NCI-H1436 treated with DMSO at 0.1 percent for 48 hours (cell line): ENCODE measurements at places on chromosomes 4 and X.

DNA sequence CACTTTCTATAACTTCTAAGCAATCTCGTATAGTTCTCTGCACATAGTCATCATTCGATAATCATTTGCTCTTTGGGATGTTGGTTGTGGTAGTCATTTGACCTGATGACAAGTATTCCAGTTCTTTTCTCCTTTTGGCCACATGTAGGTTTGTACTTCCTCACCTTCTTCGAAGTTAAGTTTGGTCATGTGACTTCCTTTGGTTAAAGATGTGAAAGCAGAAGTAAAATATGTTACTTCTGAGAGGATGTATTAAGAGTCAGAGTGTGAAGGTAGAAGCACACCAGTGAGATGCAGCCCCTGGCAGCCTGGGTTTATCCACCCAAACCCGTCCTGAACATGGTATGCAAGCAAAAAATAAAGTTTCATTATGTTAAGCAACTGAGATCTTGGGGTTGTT, 48.9 kb upstream of the ZNF518B start:
- no peak for DNase-seq

DNA sequence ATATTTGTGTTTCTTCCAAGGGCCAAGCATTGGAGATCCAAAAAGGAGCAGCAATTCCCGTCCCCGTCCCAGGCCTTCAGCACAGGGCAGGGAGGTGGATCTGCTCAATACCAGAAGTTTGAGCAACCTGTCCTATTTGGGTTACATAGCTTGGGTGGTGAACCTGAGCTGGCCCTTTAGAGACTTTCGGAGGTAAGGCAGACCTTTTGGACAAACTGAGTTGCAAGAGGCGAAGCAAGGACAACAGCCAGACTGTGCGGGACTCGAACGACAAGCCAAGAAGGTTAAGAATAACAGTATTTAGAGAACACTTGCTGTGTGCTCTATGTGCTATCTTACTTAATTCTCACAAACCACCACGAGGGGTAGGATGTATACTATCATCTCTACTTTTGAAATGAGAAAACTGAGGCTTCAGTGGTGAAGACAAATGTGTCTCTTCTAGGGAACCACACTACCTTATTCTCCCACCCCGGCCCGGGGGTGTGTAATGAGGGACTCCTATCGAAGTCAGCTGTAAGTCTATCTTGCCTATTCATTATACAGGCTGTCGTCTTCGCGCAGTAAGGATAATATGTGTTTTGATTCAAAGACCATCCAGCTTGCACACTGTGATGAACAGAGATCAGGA, 1.3 kb downstream of the NOP14 start:
- no peak for DNase-seq

DNA sequence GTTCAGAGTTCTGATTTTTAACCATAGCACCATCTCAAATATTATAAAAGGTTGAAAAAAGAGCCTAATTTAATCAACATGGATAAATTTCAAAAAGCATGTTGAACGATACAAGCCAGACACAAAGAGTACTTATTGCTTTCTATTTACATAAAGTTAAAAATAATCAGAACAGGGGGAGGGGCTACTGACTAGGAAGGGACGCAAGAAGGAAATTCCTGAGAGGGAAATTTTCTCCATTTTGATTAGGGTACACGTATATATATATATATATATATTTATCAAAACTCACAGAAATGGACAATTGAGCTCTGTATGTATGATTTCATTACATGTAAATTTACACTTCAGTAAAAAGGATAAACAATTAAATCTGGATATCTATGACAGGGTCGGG, 482 bp upstream of the MBTPS2 start:
- no peak for DNase-seq

- DNase-seq = no peak
These were observed 61.6 kb upstream of the MAPK10 start for GRCh38 chr4:86421461-86421860.

GRCh38 chr4:20773144-20773997, 73.1 kb downstream of the PACRGL start:
- no peak for DNase-seq

DNA sequence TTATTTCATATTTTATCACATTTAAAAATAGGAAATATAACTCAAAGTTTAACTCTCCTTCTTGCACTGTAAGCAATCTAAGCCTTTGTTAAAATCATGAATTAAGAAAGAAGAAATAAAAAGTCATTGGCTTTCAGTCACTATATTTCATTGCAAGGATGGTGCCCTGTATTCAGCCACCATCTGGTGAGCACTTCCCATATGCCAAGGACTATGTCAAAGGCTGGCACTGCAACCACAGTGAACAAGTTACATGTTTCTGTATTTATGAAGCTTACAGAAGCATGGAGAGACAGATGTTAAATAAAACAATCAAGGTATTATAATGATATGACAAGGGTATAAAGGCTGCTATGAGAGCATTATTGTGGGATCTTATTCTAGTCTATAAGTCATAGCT, 68.6 kb downstream of the PRKG2 start:
- DNase-seq = no peak
